ENCODE measurements at places on chromosomes 16 and 17.

- DNase-seq, result no peak
Observed at GRCh38 chr16:35506898-35507194, 2047.4 kb downstream of the TP53TG3F start.

- DNase-seq, result no peak
Observed at GRCh38 chr16:6753553-6753952, 579.1 kb upstream of the RBFOX1 start.

GRCh38 chr16:85471469-85472431 lies 141.4 kb upstream of the GSE1 start:
- no peak for DNase-seq

GRCh38 chr16:68356249-68356918 lies 45.6 kb downstream of the PRMT7 start:
- DNase-seq, result peak; percentile 99

DNA sequence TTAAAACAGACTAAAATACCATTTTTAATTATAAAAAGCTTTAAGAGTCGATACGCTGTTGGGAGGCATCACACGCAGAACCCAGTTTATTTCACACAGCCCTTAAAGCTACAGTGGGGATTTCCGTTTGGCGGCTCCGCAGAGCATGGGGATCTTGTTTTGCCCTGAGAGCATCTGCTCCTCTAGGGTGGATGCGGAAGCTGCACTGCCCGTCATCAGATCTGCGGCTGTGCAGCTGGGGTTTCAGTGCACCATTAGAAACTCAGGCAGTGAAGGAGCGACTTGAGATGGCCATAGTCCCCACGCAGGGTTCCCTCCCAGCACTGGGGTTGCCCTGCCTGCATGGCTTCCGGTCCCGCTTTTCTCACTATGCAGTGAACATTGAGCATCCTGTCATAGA lies 62.2 kb upstream of the CHMP6 start:
- DNase-seq, result no peak

DNA sequence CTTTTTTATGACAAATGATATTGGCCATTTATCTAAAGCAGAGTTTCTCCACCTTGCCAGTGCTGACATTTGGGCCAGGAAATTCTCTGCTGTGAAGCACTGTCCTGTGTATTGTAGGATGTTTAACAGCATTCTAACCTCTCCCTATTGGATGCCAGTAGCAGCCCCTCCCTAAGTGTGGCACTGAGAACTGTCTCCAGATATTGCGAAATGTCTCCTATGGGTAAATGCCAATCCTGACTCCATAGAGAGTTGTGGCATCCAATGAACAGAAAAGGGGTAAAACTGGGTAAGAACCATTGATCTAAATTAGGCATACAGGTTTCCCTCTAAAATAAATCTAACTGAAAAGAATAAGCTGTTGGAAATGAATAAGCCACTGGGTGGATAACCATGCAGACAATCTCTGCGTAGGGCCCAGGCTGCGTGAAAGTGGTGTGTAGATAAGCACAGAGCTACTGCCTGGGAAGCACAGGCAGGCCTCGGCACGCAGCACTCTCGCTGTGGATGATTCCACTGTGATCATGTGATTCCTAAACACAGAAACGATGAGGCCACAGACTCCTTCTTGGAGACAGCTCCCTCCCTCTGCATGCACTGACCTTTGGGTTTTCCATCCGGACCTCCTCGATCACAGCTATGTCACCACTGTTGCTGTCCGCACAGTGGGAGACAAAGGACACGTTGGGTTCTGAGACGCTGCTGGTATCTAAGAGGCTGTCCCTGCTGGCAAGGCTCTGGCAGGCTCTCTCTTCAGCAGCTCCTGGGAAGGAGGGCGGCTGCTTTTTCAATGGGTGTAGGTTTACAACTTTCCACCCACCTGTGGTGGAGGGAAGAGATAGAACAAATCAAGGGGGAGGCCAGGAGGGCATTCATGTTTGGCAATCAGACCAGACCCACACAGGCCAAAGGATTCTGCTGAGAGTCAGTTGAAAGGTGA lies 44.1 kb downstream of the GTF3C1 start:
- no peak for DNase-seq

- no peak for DNase-seq
Observed at GRCh38 chr17:60230358-60230757, 80.6 kb downstream of the CA4 start.

DNA sequence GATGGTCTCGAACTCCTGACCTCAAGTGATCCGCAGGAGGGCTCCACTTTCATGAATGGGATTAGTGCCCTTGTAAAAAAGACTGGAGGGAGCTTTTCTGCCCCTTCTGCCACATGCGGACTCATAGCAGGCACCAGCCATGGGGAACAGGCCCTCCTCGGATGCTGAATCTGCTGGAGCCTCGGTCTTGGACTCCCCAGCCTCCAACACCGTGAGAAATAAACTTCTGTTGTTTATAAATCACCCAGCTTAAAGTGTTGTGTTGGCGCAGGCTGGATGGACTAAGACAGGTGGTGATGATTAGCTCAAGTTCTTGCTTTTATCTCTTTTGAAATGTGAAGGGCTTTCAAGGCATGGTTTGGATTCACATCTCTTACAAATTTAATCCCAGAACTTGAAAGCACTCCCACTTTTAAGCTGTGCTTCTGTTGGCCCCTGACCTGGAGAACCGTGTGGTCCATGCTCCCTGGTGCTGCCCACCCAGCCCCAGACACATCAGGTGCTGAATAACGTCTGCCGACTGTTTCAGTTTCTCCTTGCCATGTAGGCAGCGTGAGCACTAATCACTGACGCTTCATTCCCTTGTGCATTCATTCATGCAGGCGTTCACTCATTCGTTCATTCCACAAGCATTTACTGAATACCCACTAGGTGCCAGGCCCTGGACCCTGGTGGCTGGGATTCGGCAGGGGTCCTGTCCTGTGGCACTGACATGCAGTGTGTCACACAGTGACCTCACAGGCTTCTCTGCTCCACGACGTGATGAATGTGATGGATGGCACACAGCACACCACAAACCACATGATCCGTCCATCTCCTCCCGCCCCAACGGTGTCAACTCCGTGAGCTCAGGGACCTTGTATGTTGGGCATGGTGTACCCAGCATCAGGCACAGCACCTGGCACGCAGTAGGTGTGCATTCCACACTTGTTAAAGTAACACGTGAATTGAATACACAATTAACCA lies 8.9 kb downstream of the CIBAR2 start:
- DNase-seq, result no peak

DNA sequence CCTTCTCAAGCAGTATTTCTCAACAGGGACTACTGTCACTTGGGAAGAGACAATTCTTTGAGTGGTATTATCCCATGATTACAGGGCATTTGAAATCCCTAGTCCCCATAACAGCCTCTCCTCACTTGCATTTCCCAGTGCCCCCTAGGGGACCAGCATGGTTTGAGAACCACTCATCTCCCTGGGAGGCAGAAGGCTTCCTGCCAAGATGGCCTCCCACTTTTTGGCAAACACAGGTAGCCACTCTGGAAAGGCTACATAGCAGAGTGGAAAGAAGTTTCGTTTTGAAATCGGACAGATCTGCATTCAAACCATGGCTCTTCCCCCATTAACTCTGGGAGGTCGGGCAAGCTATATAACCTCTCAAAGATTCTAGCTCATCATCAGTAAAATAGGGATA lies 256.8 kb downstream of the XYLT1 start:
- no peak for DNase-seq

DNA sequence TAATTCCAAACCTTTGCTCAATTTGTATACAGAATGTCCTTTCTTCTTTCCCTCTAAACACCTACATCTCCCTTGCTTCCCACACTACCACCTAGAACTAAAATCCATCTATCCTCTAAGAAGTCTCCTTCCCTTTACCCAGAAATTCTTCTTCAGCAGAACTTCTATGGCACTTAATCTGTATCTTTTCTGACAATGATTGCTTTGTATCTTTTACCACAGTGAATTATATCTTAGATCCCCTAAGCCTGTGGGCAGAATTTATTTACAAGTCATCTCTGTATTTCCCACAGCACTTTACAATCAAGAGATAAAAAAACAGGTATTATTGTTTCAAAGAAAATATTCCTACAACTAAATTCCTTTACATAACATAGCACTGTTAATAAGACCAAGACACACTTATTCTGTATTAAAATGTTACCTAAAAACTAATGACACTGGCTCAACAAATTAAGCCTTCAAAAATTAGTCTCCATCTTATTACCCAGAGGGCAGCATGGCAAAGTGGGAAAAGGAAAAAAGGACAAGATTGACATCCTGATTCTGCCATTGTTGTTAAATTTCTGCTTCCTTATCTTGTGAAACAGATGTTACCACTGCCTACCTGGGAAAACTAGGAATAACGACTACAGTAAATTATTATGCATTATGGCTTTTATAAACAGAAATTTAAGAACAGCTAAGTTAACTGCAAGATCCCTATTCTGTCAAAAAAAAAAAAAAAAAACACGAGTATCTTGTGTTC lies 42.8 kb downstream of the KANSL1 start:
- DNase-seq, result no peak

DNA sequence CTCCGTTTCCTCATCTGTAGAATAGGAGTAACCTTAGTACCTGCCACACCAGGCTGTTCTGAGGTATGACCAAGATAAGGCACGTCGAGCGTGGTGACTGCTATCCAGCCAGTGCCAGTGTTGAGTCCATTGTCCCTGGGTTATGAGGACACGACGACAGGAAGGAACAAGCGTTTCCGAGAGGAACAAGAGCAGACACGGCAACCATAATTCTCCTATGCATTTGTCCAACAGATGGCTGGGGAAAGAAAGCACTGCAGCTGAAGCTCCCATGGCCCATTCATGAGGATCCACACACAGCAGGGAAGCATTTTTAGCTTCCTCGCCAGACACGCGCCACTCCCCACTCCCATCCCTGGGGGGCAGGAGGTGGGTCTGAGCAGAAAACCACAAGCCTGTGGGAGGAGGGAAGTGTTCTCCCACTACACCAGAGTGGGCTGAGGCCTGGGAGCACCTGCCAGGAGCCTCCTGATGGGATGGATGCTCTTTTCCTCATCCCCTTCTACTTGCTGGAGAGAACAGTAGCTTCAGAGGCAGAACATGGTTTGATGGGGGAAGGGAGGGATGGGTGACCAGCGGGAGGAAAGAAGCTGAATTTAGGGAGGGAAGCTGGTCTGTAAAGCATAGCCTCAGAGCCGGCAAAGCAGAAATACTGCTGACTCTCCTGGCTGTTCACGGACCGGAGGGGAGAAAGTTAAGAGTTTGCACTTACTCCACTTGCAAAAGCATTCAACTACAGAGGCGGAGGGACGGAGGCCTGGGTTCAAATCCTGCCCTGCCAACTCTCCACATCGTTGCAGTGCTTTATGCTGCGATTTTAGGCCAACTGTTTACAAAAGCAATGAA lies 2.7 kb downstream of the COTL1 start:
- DNase-seq, result peak; percentile 49

DNA sequence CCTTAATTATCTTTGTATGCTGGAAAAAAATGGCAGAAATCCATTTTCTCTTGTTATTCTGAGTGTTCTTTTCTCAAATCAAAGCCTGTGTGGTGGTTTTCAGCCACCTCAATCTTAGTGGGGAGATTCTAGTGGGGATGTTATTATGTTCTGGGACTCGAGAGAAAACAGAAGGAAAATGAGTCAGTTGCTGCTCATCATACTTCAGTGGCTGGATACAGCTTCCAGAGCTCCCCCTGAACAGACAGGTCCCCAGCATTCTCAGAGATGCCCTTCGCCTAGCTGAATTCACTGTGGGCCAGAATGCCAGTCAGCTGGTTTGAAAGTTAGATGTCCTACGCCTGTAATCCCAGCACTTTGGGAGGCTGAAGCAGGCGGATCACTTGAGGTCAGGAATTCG lies 8.5 kb downstream of the ST6GALNAC1 start:
- no peak for DNase-seq

DNA sequence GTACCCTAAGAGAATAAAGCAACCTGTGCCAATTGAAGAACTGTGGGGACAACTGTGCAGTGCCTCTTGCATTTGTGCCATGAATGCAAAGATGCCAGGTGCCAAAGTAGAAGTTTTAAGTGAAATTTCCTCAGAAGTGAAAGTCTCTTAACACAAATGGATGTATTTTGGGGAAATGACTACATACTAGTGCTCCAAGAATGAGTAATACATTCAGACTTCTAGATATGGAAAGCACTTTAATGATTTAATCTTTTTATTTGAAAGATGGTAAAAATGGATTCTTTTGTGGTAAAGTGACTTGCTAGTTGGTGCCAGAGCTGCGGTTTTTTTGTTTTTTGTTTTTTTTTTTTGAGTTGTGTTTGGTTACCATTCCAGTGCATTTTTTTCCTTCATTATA lies 15.0 kb downstream of the UTP18 start:
- no peak for DNase-seq

DNA sequence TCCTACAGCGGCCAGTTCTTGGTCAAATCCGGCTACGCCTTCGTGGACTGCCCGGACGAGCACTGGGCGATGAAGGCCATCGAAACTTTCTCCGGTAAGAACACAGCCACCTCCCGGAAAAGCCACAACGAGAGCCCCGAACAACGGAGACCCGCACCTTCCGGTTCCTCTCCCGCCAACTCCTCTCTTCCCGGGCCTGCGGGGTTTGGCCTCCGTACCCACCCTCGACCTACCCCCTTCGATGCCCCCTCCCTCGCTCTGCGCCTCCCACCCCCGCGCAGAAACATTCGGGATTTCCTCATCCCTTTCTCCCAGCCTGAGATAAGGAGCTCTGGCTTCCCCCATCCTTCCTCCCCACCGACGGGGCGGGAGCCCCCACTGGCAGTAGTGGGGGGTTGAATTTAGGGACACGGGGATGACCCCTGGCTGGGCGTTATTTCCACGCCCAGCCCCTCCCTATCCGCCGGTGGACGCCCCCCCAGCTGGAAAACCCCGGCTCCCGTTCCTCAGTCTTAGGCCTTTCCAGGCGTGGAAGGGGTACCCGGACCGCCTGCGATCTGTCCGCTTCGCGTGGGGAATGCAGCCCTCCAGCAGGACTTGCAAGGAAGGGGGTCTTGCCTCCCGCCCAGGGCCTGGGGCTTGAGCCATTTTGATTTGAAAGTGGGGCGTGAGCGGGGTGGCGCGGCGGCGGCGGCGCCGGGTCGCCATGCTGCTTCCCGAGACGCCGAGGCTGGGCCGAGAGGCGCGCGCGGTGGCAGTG lies 822 bp downstream of the IGF2BP1 start:
- no peak for DNase-seq

- DNase-seq, result no peak
Observed at GRCh38 chr16:50261160-50261706, 5.1 kb upstream of the ADCY7 start.

DNA sequence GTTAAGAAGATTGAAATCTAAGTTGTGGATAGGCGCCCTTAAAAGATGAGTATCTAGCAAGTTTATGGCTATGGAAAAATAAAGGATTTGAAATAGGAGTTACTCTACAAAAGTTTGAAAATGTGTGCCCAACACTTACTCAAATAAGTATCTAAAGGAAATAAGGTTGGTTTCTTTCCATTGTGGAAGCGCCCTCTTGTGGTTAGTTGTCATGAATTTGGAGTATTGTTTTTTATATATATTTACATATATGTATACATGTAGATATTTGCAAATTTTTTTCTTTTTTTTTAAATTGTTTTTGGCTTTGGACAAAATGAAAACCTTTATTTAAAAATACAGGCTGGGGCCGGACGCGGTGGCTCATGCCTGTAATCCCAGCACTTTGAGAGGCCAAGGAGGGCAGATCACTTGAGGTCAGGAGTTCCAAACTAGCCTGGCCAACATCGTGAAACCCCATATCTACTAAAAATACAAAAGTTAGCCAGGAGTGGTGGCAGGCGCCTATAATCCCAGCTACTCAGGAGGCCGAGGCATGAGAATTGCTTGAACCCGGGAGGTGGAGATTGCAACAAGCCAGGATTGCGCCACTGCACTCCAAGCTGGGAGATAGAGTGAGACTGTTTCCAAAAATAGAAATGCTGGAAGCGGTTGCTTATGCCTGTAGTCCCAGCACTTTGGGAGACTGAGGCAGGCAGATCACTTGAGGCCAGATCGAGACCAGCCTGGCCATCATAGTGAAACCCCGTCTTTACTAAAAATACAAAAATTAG lies 24.0 kb upstream of the VPS4A start:
- DNase-seq, result peak; percentile 58

- no peak for DNase-seq
Observed at GRCh38 chr16:11658896-11659708, 9.2 kb upstream of the SNN start.

Measured in KBM-7 (cell line).